HT1080 (cell line): ENCODE measurements at places on chromosomes 2 and 18. TPM values are rescaled to one million over a fixed set of nuclear protein-coding genes. Genes with fewer than 3 reads are reported as not detected.

DNA sequence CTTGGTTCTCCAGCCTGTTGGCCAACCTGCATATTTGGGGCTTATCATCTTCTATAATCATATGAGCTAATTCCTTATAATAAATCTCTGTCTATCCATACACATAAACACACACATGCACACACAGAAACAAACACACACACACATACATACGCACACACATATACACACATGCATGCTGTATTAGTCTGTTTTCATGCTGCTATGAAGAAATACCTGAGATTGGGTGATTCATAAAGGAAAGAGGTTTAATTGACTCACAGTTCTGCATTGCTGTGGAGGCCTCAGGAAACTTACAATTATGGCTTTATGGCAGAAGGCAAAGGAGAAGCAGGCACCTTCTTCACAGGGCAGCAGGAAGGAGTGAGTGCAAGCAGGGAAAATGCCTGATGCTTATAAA, 707.4 kb upstream of the CDH2 start:
- DNase-seq: peak; percentile 49

DNA sequence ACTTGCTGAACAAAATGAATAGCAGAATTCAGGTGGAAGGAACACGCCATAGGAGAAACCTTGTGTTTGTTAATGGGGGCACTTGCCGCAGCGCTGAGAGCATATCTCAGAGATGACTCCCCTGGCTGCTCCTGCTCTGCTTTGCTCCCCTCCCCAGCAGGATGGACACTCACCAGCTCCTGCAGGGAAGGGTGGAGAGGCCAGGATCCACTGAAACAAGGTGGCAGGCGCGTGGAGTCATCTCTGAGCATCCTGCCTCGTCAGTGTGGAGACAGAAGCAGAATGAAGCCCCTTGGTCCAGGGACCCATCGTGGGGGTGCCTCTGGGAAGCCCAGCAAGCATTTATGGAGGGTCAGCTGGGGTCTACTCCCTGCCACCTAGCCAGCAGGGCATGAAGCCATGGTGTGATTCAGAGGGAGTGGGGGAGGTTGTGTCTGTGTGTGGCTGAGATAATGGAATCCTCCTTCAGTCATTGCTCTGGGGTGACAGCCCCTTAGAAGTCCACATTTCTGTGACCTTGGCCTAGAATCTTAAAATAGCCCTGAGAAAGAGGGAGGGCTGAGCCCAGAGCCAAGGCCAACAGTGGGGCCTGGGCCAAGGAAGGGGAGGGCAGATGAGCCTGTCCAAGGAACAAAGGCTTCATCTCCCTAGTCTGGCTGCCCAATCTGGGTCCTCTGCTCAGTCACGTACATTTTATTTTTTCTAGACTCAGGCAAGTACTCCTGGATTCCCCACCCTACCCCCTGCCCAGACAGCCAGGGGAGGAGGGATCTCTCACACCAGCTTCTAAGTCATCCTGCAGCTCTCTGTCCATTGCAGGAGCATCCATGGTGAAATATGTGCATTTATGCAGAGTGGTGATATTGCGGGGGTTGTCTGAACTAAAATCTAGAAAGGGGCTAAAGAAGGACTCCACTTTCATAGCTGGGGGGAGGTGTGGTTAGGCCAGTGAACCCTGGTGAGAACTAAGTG, 215.4 kb downstream of the ZBTB7C start:
- DNase-seq: no peak

Gene PIK3C3
- total RNA-seq: 37.6 and 45.6 TPM in 2 replicates

- DNase-seq: no peak
Measured at GRCh38 chr2:149219856-149220255, 110.5 kb upstream of the LYPD6 start.
